Activated CD8-positive, alpha-beta T cell treated with anti-CD3 and anti-CD28 coated beads for 36 hours (primary cell): ENCODE measurements at places on chromosomes 6 and 20. TPM values are rescaled to one million over a fixed set of nuclear protein-coding genes. Genes with fewer than 3 reads are reported as not detected.

JPH2 gene
- 0.47 TPM for total RNA-seq

RIPOR2 gene
- total RNA-seq: 88.3 TPM

PEX6 gene
- total RNA-seq: 9.0 TPM

RIMS4 gene
- not detected for total RNA-seq

AHCY gene
- 258 TPM for total RNA-seq

NHLRC1 gene
- 0.18 TPM for total RNA-seq

NKX2-4 gene
- not detected for total RNA-seq

PTGIS gene
- total RNA-seq: 1.5 TPM

PLA2G7 gene
- not detected for total RNA-seq

VARS2 gene
- total RNA-seq: 84.0 TPM

TINAG gene
- total RNA-seq: not detected

GHRH gene
- total RNA-seq: not detected

CLDN20 gene
- not detected for total RNA-seq

SIRPB2 gene
- not detected for total RNA-seq

EPM2A gene
- 10.7 TPM for total RNA-seq

COQ3 gene
- 24.9 TPM for total RNA-seq

EBF4 gene
- 1.1 TPM for total RNA-seq

CTAGE9 gene
- not detected for total RNA-seq

RTN4IP1 gene
- total RNA-seq: 9.6 TPM

SNX21 gene
- 1.7 TPM for total RNA-seq

HIVEP2 gene
- total RNA-seq: 31.8 TPM

OR12D3 gene
- not detected for total RNA-seq

PMEPA1 gene
- 2.0 TPM for total RNA-seq

PROCR gene
- total RNA-seq: 3.0 TPM

TAGAP gene
- 112 TPM for total RNA-seq

SPAG4 gene
- total RNA-seq: 11.5 TPM

OPRL1 gene
- total RNA-seq: 0.61 TPM

LRRC1 gene
- 1.9 TPM for total RNA-seq

SLC22A16 gene
- not detected for total RNA-seq

FLOT1 gene
- 135 TPM for total RNA-seq

CCN6 gene
- not detected for total RNA-seq

ZFP57 gene
- not detected for total RNA-seq

SEL1L2 gene
- not detected for total RNA-seq

ARHGAP18 gene
- 9.6 TPM for total RNA-seq

RNF217 gene
- total RNA-seq: 0.09 TPM

MYH7B gene
- 0.38 TPM for total RNA-seq

MAVS gene
- total RNA-seq: 17.5 TPM

SDC4 gene
- total RNA-seq: 22.0 TPM

RMND1 gene
- 19.7 TPM for total RNA-seq
